ENCODE measurements at places on chromosomes 3 and 15.

DNA sequence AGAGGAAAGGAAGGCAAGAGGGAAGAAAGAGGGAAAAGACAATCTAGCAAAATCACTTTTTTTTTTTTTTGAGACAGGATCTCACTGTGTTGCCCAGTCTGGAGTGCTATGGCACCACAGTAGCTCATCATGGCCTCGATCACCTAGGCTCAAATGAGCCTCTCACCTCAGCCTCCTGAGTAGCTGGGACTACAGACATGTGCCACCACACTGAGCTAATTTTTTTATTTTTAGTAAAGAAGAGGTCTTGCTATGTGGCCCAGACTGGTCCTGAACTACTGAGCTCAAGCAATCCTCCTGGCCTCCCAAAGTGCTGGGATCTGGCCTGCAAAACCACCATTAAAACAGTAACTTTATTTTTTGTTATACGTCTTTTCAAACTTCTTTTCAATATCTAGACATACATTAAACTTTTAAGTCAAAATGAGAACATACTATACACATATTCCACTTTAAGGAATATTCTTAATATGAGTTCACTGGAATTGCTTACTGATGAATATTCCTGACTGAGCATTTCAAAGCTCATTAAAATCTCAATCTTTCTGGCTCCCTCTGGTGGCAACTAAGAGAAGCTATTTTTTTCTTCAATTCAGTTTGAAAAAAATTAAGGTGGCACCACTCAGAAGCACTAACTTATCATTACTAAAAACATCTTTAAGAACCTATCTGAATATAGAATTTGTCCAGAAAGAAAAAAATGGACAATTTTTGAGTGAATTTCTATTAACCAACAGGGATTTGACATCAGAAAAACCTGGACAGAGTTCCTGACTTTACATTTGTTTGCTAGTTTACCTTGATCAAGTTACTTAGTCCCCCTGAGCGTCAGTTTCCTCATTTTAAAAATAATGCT, 40.9 kb downstream of the UACA start:
- DNase-seq: peak; percentile 38

DNA sequence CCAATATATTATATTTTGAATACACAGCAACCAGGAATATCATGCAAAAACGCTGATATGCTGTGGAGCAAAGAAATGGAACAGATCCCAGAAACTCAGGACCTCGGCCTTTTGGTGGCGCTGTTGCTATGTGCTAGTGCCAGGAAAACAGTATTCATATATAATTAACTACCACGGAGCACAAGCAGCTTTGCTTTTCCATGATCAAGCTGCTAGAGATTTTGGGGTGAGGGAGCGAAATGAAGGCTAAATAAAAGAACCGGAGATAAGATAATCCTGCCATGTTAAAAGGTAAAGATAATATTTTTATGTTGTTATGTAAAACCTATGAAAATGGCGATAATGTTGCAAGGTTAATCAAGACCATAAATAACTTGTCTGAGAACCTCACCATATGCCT, 157.7 kb upstream of the FAM3D start:
- DNase-seq: peak; percentile 1

GRCh38 chr15:86854176-86854575, 774.5 kb downstream of the AGBL1 start:
- DNase-seq: no peak

- no peak for DNase-seq
Observed at GRCh38 chr3:73605412-73605811, 19.3 kb downstream of the PDZRN3 start.

- DNase-seq: no peak
Observed at GRCh38 chr3:191944835-191945234, 483.9 kb downstream of the PYDC2 start.

- no peak for DNase-seq
Observed at GRCh38 chr15:47711655-47712054, 5.7 kb upstream of the SEMA6D start.

DNA sequence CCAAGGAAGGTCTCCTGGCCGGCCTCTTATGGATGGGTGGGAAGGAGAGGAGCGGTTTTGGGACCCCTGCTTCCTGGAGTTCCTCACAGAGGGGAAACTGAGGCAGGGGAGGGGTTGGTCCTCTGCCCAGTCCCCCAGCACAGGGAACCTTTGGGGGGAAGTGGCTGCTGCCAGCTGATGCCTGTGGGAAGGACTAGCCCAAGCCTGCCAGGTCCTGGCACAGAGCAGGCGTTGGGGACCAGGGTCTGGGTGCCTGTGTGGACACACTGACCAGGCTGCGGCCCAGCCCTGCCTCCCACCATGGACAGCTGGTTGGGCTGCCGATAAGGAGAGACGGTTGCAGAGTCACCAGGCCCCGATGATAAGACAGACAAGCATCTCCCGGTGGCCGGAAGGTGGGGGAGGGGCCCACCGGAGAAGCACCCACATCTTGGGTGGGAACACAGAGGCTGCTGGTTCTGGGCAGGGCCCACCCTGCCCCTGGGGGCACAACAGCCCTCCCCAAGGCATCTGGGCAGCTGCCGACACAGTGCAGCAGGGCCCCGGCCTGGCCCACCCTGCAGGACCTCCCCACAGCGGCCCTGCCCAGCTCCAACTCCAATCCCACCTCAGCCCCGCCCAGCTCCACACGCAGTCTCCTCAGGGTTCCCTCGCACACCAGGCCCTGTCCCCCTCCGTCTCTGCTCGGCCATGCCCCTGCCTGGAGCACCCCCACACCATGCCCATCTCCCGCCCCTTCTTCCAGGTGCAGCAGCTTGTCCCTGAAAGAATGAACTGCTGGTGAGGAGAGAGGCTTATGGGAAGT, 50.7 kb downstream of the DNAJB8 start:
- DNase-seq: no peak

DNA sequence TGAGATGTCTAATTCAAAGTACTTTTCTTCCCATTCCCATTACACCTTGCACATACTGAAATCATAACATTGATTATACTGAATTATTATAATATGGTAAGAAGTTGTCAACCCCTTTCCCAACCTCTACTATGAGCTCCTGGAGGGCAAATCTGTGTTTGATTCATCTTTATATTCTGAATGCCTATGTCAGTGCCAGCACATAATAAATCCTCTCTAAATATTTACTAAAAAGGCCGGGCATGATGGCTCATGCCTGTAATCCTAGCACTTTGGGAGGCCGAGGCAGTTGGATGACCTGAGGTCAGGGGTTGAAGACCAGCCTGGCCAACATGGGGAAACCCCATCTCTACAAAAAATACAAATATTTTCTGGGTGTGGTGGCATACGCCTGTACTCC, 392.5 kb upstream of the CADM2 start:
- no peak for DNase-seq

DNA sequence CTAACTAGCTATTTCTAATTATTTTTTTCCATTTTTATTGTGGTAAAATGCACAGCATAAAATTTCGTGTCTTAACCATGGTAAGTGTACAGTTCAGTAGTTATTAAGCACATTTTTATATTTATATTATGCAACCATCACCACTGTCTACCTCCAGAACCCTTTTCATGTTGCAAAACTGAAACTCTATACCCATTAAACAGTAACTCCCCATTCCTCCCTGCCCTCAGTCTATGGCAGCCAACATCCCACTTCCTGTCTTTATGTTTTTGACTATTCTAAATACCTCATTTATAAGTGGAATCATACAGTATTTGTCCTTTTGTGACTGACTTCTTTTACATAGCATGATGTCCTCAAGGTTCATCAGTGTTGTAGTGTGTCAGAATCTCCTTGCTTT, 25.5 kb downstream of the SLC35A5 start:
- DNase-seq: no peak

DNA sequence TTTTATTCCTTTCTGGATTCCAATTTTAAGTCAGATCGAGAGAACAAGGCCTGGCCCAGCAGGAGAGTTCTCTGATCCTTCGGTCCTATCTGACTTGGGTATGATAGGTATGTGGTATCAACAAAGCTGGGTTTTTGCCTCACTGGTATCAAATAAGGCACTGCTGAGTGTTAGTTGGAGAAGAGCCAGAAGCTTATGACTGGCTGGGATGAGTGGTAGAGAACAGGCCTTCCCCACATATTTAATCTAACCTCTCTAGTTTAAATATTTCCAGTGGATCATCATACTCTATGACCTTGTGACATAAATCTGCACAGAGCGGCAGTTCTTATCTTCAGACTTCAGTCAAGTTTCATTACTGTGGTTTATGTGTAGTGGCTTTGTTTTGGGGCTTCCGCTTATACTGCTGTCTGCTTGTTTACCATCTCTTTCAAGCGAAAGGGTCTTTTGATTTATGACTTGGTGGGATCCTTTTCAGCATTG, 164.5 kb downstream of the PTPRG start:
- DNase-seq: no peak

DNA sequence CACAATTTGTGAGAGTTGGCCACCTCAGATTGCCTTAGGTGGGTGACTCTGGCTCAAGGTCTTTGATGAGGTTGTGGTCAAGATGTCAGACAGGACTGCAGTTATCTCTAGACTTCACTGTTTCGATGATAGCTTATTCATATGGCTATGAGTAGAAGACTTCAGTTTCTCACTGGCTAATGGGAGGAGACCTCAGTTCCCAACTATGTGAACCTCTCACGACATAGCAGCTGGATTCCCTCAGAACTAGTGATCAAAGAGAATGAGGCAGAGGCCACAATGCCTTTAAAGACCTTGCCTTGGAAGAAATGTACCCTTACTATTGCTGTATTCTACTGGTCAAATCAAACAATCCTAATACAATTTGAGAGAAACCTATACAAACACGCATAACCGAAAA, 607.5 kb upstream of the ROBO2 start:
- DNase-seq: no peak

All from CD4-positive, alpha-beta T cell treated with Interleukin-1 beta for 1 hour (primary cell).